Hindlimb muscle (tissue), 1 donor: ENCODE measurements at places on chromosomes 5 and 9.

GRCh38 chr9:125961072-125961471 is 213.9 kb downstream of the PBX3 start:
- DNase-seq: peak; percentile 30

DNA sequence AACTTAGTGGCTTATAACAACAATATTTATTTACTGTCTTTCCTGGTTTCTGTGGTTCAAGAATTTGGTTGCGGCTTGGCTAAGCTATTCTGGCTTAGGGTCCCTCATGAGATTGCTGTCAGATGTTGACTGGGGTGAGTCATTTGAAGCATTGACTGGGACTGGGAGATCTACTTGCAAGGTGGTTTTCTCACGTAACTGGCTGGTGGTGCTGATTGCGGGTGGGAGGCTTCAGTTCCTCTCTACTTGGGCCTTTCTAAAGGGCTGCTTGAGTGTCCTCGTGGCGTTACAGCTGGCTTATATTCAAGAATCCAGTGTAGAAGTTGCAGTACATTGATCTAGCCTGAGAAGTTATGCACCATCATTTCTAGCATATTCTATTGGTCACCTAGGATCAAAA is 218.5 kb upstream of the ELAVL2 start:
- no peak for DNase-seq

DNA sequence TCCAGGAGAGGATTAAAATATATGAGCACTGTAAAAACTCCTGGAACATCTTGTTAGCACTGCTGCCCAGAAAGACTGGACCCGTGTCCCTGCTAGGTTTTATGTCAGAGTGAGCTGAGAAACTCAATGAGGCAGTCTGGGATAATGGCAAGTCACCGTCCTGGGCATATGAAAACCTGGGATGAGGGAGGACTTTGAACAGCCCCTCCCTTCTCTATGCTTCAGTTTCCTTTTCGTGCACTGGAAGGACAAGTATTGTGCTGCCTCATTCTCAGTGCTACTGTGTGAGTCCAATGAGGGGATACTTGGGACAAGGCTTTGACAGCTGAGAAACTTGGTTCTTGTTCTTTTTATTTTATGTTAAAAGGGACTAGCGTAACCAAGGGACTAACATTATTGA is 143.0 kb upstream of the SHB start:
- no peak for DNase-seq

- DNase-seq: no peak
Observed at GRCh38 chr5:10729320-10730042, 31.6 kb downstream of the DAP start.

GRCh38 chr9:71249729-71250317 is 128.4 kb upstream of the TRPM3 start:
- DNase-seq: peak; percentile 55

DNA sequence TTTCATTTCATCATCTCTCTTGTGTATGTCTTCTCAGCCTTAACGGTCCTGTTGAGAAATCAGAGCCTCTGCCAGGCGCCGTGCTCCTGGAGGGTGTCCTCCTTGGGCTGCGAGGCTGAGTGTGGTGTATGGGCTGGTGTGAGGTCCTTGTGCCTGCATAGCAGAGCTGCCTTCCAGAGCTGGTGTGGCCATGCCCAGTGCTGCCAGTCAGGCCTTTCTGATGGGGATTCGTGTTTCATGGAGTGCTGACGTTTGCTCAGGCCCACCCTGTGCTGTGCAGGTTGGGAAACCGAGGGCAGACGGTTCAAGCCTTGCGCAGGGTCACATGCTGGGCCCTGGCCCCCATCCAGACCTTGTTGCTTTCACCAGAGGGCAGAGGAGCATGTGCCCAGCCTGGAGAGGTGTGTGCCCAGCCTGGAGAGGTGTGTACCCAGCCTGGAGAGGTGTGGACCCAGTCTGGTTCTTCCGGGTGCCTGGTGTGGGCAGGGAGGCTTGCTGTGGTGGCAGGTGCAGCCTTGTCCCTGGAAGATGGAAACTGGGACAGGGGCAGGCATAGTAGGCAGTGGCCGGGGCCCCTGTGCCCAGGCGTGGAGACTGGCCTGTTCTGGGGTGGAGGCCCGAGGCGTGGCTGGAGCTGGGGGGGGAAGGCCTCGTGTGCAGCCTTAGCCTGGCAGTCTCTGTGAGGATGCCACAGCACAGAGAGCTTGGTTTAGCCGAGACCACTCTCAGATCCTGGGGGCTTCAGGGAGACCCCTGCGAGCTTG is 84.0 kb downstream of the RXRA start:
- DNase-seq: no peak

GRCh38 chr9:34628656-34629490 is at the start of gene ARID3C:
TSS of gene ARID3C (minus strand) at chr9:34629066. CDS start at chr9:34628014, 1,052 bp downstream.
- no peak for DNase-seq

- DNase-seq: no peak
Observed at GRCh38 chr9:12974671-12975070, 199.9 kb downstream of the LURAP1L start.

- no peak for DNase-seq
Observed at GRCh38 chr9:78363221-78363620, 66.3 kb downstream of the PSAT1 start.

DNA sequence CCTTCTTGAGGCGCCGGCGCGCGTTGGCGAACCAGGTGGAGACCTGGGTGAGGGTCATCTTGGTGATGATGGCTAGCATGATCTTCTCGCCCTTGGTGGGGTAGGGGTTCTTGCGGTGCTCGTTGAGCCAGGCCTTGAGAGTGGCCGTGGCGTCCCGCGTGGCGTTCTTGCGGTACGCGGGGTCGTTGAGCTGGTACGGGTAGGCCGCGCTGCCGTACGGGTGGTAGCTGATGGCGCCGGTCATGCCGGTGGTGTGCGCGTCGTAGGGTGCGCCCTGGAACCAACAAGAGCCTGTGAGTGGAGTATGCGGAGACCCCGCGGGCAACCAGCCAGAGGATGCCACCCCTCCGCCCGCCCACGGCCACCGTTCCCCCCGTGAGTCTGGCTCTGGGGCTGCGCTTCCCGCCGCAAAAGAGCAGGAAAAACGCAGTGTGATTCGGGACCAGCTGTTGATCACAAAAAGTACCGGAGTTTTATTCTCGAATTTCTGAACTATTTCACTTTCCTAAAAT is 1.9 kb downstream of the IRX2 start:
- no peak for DNase-seq

GRCh38 chr5:78930721-78931120 is 54.4 kb downstream of the ARSB start:
- no peak for DNase-seq

GRCh38 chr5:97004423-97005060 is 68.7 kb downstream of the LNPEP start:
- DNase-seq: no peak
